ENCODE measurements at places on chromosomes 1 and 21.

DNA sequence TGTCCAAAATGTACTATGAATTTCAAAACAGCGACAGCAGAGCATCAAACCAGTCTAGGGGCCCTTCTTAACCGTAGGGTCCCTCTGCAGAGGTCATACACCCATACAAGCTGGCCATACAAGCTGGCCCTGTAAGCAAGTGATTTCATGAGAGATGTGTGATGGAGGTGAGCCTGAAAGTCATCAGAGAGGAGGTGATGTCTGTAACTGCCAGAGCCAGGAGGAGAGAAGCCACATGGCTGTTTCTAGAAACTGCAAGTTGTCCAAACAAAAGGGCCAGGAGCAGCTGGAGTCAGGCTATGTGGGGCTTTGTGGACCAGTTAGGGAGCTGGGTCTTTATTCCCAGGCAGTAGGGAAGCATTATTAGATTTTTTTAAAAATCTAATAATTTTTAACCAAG lies 14.8 kb upstream of the SERINC2 start:
- no peak for DNase-seq

GRCh38 chr1:78176448-78176847 lies 130.7 kb downstream of the GIPC2 start:
- DNase-seq: no peak

GRCh38 chr1:110350360-110350759 lies 11.2 kb downstream of the RBM15 start:
- no peak for DNase-seq

- no peak for DNase-seq
These were observed 108.6 kb upstream of the RAB3GAP2 start for GRCh38 chr1:220380885-220381284.

- no peak for DNase-seq
These were observed 40.9 kb downstream of the GALNT2 start for GRCh38 chr1:230107941-230108340.

Data from activated effector memory CD4-positive, alpha-beta T cell treated with Interleukin-2 at 50 U/mL for 16 hours (primary cell).